Thyroid gland (tissue), 4 donors: ENCODE measurements at places on chromosomes 6 and 20. TPM values are rescaled to one million over a fixed set of nuclear protein-coding genes. Genes with fewer than 3 reads are reported as not detected.

The GABRR1 gene
- not detected for total RNA-seq

The DUSP22 gene
- 40.4 TPM for total RNA-seq

DNA sequence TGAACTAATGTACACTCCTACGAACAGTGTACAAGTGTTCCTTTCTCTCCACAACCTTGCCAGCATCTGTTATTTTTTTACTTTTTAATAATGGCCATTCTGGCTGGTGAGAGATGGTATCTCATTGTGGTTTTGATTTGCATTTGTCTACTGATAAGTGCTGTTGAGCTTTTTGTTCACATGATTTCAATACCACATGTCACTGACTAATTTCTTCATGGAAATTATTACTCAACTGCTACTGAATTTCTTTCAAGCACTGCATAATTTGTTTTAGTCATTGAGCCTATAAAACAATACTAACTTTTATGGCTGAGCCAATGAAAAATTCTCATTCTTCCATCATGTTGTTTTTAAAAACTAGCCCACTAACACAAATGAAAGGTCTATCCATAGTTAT is 115.4 kb downstream of the FRK start:
- no peaks in the 10 kb centered on the region for H3K36me3 ChIP-seq
- no peaks in the 10 kb centered on the region for H3K4me1 ChIP-seq
- H3K4me3 ChIP-seq, result no peak overlapping the region
- no peaks in the 10 kb centered on the region for H3K27me3 ChIP-seq

DNA sequence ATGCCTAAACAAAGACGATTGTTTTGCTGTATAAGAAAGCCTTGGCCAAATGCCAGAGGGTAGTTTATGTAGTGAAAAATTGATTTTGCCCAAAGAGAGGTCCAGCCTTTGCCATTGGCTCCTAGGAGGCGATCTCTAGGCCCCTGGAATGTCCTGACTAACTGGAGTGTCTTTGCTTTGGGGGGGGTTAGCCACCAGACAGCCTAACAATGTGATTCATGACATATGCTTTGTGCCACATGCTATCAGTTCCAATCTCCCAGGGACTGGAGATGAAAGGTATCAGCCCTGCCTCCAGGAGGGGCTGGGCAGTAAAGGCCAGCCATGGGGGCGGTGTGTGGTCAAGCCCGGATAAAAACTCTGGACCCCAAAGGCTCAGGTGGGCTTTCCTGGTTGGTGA is 32.7 kb upstream of the TUBB2A start:
- H3K27me3 ChIP-seq, result no peaks in the 10 kb centered on the region
- no peaks in the 10 kb centered on the region for H3K36me3 ChIP-seq
- no peaks in the 10 kb centered on the region for H3K4me1 ChIP-seq

- H3K4me1 ChIP-seq, result peaks cover 31% of the 10 kb centered on the region
- peak; percentile 37 for DNase-seq
- H3K4me3 ChIP-seq, result no peak overlapping the region
- peak overlapping the region; percentile 64 for H3K27ac ChIP-seq
- H3K36me3 ChIP-seq, result no peaks in the 10 kb centered on the region
- H3K27me3 ChIP-seq, result no peaks in the 10 kb centered on the region
These were observed 100.7 kb downstream of the NOL4L start for GRCh38 chr20:32484225-32484957.

The KIF6 gene
- total RNA-seq, result 1.3 TPM

The PBOV1 gene
- total RNA-seq, result not detected

DNA sequence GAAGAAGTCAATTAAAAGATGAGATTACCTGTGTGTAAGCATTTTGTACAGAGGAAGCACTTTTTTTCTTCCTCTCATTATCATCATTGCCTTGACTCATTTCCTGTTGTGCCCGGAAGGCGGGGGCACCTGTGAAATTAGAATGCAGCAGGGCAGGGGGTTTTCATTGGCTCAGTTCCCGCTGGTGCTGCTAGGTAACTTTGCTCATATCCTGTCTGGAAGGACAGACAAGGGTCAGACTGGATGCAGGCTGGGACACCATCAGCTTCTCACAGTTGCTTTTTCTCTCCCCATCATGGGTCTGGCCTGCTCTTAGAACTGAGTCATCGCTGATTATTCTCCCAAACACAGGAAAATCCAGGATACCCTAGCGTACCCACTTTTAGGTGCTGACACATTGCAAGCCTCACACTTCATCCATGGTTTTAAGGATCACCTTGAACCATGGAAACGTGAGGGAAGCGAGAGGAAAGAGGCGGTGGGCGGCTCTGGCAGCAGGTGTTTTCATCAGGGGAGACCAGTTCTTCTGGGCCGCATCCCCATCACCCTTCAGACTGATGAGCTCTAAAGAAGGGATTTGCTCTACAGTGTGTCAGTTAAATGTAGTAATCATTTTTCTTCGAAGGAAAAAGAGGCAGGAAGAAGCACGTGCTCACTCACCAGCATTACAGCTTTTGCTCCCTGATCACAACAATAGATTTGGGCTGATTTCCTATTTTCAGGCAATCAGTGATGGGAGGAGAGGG is 195.7 kb upstream of the SASH1 start:
- peaks cover 7% of the 10 kb centered on the region for H3K4me1 ChIP-seq
- no peaks in the 10 kb centered on the region for H3K36me3 ChIP-seq
- H3K27ac ChIP-seq, result no peak overlapping the region
- H3K4me3 ChIP-seq, result no peak overlapping the region
- H3K27me3 ChIP-seq, result no peaks in the 10 kb centered on the region

The SMIM26 gene
- 129 TPM for total RNA-seq

DNA sequence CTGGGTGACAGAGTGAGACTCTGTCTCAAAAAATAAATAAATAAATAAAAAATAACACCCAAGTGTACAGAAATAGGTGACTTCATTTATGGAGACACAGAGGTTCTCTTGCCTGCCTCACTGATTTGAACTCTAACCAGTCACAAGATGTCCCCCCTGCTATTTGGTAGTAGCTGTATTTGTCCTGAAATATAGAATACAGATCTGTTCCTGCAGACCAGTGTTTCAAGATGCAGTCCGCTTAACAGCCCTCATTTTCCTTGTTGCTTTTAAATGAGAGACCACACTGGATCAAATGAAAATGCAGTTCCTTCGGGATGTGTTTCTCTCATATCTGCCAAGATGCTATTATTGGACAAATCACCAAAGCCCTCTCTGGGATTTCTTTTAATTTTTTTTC is 7.6 kb downstream of the PLCB4 start:
- DNase-seq, result no peak
- no peak overlapping the region for H3K4me3 ChIP-seq
- H3K36me3 ChIP-seq, result no peaks in the 10 kb centered on the region
- H3K27ac ChIP-seq, result no peak overlapping the region

GRCh38 chr6:35386989-35387388 is 44.6 kb downstream of the PPARD start:
- peak overlapping the region; percentile 2 for H3K27ac ChIP-seq
- no peaks in the 10 kb centered on the region for H3K27me3 ChIP-seq
- H3K36me3 ChIP-seq, result no peaks in the 10 kb centered on the region
- H3K4me1 ChIP-seq, result peaks cover 22% of the 10 kb centered on the region
- DNase-seq, result no peak

- no peaks in the 10 kb centered on the region for H3K4me1 ChIP-seq
- no peaks in the 10 kb centered on the region for H3K36me3 ChIP-seq
- peak overlapping the region; percentile 32 for H3K27ac ChIP-seq
- no peak overlapping the region for H3K4me3 ChIP-seq
- DNase-seq, result no peak
These were observed 92.4 kb downstream of the PRND start for GRCh38 chr20:4813863-4814695.

GRCh38 chr6:34355889-34356288 is 36.6 kb downstream of the NUDT3 start:
- no peak for DNase-seq
- no peak overlapping the region for H3K27ac ChIP-seq
- no peaks in the 10 kb centered on the region for H3K27me3 ChIP-seq
- no peaks in the 10 kb centered on the region for H3K36me3 ChIP-seq
- peaks cover 21% of the 10 kb centered on the region for H3K4me1 ChIP-seq
